ENCODE measurements at places on chromosomes 12 and 14.
A peak's percentile ranks its signal among the peaks of the same experiment; 100 is the strongest.

- peak; percentile 35 for ATAC-seq
Measured at GRCh38 chr14:56118611-56119181, 485 bp downstream of the PELI2 start.

- ATAC-seq, result no peak
Measured at GRCh38 chr12:574475-575128, 88.6 kb downstream of the NINJ2 start.

GRCh38 chr12:50196537-50196936 lies 29.4 kb upstream of the CERS5 start:
- no peak for ATAC-seq

GRCh38 chr12:3752096-3752709 lies 706 bp downstream of the CRACR2A start:
- ATAC-seq, result peak; percentile 58

- ATAC-seq, result no peak
Measured at GRCh38 chr12:49529414-49529813, 9.4 kb upstream of the KCNH3 start.

DNA sequence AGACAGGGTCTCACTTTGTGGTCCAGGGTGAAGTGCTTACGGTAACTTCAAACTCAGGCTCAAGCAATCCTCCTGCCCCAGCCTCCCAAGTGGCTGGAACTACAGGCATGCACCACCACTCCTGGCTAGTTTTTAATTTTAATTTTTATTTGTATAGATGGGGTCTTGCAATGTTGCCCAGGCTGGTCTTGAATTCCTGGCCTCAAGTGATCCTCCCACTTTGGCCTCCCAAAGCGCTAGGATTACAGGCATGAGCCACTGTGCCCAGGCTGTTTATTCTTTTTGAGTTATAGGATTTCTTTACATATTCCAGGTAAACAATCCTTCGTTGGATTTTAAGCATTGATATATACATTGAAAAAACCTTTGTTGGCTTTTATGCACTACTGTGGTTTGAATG lies 26.7 kb downstream of the SOCS2 start:
- ATAC-seq, result no peak

- peak; percentile 73 for ATAC-seq
Measured at GRCh38 chr14:103019826-103020225, 37.5 kb downstream of the CDC42BPB start.

DNA sequence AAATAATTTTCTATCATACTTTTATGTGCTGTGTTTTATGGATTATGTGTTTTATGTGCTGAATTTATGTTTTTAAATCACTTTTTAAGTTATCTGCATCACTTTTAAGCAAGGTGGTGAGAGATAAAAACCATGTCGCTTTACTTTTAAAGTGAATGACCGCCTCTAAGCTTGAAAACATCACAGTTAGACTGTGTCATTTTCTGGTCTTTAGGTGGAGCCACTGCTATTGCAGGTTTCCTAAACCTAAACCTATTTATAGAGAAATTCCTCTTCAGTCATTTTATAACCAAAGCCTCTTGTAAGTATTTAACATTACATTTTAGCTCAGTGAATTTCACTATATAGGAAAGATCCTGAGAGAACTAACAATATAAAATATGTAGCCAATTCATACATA lies 21.0 kb upstream of the MDM2 start:
- no peak for ATAC-seq

DNA sequence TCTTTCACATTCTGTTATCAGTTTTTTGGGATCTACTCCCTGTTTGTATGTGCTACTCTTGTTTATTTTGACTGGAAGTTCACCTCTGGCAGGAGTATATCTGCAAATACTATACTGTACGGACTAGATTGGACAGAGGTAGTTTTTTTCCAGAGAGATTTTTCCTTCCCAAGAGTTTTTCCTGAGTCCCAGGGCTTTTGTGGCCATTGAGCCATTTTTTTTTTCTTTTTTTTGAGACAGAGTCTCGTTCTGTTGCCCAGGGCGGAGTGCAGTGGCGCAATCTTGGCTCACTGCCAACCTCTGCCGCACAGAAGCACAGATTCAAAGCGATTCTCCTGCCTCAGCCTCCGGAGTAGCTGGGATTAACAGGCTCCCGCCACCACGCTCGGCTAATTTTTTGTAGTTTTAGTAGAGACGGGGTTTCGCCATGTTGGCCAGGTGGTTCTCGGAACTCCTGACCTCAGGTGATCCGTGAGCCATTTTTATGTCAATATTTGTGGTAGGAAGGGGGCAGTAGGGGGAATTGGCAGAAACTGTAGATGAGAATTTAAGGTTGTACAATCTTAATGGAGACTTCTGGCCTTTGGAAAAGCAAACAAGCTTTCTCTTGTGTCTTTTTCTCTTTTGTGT lies 19.4 kb downstream of the KTN1 start:
- no peak for ATAC-seq

- ATAC-seq, result no peak
Measured at GRCh38 chr12:71710276-71711125, 24.6 kb downstream of the TMEM19 start.

DNA sequence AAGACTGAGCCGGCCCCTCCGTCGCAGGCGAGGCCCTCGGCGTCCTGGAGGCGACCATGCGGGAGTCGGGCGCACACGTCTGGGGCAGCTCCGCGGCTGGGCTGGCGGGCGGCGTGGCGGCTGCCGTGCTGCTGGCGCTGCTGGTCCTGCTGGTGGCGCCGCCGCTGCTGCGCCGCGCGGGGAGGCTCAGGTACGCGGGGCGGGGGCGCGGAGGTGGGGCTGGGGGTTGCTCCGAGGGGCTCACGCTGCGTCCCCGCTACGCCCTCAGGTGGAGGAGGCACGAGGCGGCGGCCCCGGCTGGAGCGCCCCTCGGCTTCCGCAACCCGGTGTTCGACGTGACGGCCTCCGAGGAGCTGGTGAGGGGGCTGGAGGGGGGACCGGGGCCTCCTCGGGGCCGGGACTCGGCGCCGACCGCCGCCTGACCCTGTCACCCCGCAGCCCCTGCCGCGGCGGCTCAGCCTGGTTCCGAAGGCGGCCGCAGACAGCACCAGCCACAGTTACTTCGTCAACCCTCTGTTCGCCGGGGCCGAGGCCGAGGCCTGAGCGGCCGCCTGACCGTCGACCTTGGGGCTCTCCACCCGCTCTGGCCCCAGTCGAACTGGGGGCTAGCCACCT lies 7.8 kb downstream of the AMN start:
- ATAC-seq, result no peak

DNA sequence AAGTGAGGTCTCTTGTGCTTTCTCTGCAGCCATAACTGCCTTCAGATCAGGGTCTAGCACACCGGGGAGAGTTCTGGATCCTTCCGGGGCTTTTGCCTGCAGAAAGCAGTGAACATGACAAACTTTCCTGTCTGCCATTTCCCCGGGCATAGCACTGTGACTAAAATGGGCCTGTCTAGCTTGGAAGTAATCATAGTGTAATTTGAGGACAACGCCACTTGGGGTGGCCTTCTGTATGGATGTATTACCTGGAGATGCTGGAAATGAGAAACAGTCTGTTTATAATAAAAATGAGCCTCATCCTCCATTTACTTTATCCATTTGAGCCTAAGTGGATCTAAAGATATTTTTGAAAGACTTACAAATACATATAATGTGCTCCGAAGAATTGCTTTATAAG lies 453.7 kb downstream of the VRK1 start:
- ATAC-seq, result no peak

GRCh38 chr14:90475298-90475697 lies 78.5 kb downstream of the CALM1 start:
- ATAC-seq, result no peak

DNA sequence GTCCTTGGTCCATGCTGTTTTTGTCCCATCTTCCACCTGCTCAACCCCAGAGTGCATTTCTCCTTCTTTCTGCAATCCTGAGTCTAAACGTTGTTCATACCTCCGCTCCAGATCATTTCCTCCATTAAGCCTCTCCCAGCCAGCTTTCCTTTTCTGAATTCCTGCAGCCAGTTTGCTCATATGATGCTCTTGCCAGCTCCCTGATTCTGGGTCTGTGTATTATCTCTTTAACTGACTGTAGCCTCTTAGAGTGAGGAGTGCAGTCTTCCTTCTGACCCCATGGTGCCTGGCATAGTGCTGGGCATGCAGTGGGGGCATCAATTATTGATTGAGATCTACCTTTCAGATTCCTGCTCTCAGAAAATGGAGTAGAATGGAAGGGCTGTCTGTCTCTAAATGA lies 11.5 kb upstream of the TBPL2 start:
- ATAC-seq, result no peak

- no peak for ATAC-seq
Measured at GRCh38 chr12:103441437-103442181, 54.2 kb downstream of the C12orf42 start.

DNA sequence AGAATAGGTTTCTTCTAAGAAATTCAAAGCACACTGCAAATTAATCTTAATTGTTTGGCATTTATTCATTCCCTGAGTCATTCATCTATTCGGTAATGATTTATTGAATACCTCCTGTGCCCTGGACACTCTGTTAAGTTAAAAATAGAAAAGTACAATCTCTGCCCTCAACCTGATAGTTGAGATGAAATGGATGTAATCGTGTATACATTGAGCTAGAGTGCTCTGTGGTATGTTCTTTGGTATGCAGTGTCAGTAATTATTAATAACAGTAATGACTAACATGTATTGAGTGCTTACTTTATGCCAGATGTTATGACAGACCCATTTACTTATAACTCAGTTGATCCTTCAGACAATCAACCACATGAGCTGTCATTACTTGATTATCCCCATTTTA lies 47.6 kb downstream of the UTP20 start:
- ATAC-seq, result no peak

DNA sequence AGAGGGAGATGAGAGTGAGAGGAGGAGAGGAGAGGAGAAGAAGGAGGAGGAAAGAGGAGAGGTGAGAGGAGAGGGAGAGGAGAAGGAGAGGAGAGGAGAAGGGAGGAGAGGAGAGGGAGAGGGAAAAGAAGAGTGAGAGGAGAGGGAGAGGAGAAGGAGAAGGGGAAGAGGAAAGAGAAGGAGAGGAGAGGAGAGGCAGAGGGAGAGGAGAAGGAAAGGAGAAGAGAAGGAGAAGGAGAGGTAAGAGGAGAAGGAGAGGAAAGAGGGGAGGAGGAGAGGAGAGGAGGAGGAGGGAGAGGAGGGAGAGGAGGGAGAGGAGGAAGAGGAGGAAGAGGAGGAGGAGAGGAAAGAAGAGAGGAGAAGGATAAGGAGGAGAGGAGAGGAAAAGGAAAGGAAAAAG lies 266.8 kb downstream of the ITPR2 start:
- ATAC-seq, result no peak
